ENCODE measurements at places on chromosomes 5 and 9.

DNA sequence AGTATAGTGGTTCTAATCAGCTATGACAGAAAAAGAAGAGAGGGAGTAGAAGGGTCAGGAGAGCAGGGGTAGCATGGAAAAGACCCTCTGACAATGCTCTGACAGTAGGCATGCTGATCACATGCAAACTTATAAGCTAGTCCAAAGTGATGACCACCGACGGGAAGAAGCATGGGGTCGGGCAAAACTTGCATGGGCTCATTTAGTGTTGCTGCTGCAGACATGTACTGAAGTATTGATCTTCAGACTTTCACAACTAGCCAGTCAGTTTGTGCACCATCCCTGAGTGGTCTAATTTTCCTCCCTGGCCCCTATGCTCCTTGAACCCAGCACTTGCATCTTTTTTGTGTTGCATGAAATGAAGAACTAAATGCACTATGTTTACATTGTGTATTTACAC, 225.4 kb downstream of the SYK start:
- DNase-seq: no peak

- DNase-seq: no peak
Measured at GRCh38 chr9:87722393-87723088, 3.4 kb upstream of the CTSL start.

- DNase-seq: peak; percentile 59
Measured at GRCh38 chr5:177357459-177358351, at the start of gene RGS14. Gene RGS14, plus strand, starts transcription at chr5:177357924. Its CDS starts 101 bp downstream, at chr5:177358025.

DNA sequence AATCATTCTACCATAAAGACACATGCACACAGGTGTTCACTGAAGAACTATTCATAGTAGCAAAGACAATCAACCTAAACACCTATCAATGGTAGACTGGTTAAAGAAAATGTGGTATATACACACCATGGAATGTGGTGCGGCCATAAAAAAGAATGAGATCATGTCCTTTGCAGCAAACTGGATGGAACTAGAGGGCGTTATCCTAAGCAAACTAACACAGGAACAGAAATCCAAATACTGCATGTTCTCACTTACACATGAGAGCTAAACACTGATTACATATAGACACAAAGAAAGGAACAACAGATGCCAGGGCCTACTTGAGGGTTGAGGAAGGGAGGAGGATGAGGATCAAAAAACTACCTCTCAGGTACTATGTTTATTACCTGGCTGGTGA, 103.8 kb downstream of the DRD1 start:
- DNase-seq: no peak

GRCh38 chr5:148808864-148809642, 17.4 kb upstream of the ADRB2 start:
- no peak for DNase-seq

GRCh38 chr5:10073441-10074104, 176.1 kb downstream of the ATPSCKMT start:
- DNase-seq: no peak

DNA sequence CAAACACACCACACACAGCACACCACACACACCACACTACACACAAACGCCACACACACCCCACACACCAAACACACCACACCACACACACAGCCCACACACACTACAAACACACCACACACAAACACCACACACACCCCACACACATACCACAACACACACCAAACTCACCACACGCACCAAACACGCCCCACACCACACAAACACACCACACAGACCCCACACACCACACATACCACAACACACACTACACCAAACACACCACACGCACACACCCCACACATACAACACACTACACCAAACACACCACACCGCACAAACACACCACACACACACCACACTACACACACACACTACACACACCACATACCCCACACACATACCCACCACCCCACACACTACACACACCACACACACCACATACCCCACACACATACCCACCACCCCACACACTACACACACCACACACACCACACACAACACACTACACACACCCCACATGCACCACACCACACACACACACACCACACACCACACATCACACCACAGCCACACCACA, 151.2 kb downstream of the ERCC6L2 start:
- no peak for DNase-seq

DNA sequence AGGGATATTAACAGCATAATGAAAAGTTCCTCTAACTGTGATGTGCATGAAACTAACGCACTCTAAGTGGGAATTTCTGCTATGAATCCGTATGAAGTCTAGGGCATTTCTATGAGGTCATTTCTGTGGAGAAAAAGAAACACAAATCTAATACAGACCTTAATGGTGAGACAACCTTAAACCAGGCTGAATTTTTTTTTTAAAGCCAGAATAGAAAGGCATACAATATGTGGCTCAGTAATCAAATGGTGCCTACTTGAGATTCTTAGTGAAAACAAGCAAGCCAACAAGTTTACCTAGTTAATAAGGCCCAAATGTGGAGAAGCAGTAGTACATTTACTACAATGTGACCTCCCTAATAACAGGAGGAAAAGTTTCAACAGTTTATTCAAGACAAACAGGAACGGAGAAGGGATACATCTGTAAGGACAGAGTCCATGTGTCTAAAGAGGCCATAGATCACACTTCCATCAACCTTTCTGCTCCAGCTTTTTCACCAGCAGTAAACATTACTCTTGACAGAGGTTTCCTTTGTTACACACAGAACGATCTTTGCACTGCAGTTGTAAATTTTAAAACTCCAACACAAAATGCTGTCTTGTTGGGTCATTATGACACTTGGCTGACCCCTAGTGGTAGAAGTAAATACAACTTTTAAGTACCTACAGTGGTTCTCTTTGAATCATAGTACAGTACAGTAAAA, 26.2 kb downstream of the CARNMT1 start:
- no peak for DNase-seq

DNA sequence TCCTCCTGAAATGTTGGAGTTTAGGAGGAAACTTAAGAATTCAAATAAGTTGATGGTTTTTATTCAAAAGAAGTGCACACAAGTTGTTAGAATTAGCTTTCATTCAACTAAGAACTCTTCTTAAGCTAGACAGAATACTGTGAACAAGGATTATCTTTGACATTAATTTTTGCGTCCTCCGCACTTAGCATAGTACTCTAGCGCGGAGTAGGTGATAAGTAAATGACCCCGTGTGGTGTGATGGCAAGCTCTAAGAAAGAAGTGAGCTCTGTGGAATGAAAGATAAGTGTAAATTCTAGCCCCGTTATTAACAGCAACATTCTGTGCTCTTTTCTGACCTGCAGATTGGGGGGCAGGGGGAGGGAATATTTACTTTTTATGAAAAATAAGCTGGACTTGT, 1.0 kb downstream of the BRIX1 start:
- DNase-seq: no peak

- no peak for DNase-seq
Measured at GRCh38 chr5:91179018-91179417, 204.1 kb downstream of the ARRDC3 start.

GRCh38 chr9:99184110-99184474, 37.6 kb downstream of the ALG2 start:
- no peak for DNase-seq

DNA sequence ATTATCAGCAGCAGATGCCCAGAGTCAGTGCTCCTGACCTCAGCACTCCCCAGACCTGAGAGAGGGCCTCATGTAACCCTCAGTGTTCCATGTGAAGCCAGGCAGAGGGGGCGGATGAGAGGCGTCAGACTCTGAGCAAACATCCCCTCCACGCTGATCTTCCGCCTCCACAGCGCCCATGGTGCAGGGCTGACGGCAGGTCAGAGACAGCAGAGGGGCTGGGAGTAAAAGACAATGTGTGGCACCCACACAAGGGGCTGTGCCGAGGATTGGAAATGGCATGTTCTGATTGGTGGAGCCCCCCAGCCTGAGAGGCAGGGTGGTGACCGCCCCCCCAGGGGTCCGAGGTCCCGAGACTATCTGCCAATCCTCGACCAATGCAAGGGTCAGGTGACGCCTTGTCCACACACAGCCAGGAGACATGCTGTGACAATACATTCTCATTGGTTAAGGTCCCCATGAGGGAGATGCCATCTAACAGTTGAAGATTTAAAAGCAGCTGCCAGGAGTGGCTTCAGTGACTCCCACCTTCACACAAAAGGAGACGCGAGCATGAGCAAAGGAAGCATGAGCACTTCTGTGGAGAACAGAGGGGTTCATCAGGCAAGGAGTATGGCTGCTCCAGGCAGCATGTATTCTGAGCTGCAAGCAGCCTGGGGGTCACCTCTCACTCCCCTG, 19.3 kb upstream of the SLC25A51 start:
- DNase-seq: no peak

DNA sequence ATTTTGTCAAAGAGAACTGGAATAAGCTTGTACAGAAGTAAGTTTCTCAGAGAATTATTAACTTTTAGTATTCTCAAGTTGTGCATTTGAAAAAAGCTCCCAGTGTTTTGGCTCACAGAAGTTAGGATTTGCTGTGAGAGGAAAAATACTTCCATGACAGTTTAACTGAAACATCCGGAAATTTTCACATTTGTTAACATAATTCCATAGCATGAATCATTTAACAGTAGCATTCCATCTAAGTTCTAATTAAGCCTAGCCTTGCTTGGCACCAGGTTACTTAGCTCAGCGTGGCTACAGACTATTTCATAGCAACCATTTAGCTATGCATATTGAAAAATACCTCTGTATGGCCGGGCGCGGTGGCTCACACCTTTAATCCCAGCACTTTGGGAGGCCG, 90.8 kb downstream of the LNPEP start:
- no peak for DNase-seq

- no peak for DNase-seq
Measured at GRCh38 chr9:15205632-15206420, 101.2 kb downstream of the TTC39B start.

DNA sequence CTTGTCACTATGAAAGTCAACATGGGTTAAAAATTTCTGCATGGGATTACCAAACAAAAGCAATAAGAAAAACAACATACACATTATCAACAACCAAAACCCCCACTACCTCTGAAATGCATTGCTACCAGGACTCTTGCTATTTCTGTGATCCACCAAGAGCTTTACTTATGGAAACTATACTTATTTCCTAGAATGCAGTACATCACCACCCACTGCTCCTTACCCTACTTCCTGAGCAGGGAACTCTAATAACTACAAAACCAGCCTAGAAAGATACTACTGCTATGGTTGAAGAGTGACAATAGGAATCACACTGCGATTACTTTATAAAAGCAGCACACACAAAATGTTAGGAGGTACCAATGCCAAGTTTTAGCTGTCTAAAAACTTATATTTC, 22.2 kb downstream of the LURAP1L start:
- DNase-seq: no peak

- no peak for DNase-seq
Measured at GRCh38 chr9:79149585-79149984, 422.2 kb upstream of the TLE4 start.

- DNase-seq: no peak
Measured at GRCh38 chr5:11084111-11084510, 323.1 kb upstream of the DAP start.

GRCh38 chr5:116544531-116545241, 29.9 kb downstream of the SEMA6A start:
- no peak for DNase-seq

DNA sequence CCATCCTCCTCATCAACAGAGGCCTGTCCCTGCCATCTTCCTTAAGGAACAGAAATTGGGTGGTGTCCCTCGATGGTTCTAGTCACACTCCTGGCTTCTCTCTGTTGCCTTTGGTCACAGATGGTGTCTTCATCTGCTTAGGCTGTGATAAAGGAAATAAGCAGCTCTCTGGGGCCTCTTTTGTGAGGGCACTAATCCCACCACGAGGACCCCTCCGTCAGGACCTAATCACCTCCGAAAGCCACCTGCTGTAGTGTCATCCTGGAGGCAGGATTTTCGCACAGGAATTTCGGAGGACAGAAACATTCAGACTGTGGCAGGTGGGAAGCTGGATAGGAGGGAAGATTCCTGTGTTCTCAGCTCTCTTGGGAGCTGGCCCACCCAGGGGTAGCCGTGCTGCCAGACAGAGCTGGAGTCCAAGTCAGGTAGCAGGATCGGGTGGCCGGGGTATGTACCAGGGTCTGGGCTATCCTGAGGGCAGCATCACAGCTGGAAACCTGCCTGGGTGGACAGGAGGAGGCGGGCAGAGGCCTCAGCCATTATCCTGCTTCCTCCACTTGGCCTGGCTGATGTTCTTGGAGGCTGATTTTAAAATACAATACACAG, 59.5 kb downstream of the ANKRD33B start:
- no peak for DNase-seq

GRCh38 chr9:38414040-38414723, 10.1 kb downstream of the IGFBPL1 start:
- no peak for DNase-seq
